ENCODE measurements at places on chromosomes 3 and 15.

DNA sequence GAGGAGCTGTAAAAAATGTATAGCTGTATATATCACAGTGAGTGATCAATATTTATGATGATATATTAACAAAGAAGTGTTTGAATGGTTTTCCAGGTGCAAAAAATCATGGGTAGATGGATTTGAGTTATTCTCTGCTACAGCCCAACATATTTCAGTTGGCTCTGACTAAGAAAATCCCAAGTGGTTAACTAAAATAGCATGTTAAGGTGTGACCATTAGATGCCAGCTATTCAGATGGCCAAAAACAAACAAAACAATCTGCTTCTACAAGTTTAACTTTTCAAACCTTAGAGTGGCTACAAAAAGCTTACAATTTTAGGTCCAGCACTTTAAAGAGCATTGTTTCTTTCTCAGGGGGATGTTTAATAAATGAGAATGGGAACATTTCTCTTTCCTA is 67.5 kb downstream of the SEMA6D start:
- DNase-seq, result no peak

DNA sequence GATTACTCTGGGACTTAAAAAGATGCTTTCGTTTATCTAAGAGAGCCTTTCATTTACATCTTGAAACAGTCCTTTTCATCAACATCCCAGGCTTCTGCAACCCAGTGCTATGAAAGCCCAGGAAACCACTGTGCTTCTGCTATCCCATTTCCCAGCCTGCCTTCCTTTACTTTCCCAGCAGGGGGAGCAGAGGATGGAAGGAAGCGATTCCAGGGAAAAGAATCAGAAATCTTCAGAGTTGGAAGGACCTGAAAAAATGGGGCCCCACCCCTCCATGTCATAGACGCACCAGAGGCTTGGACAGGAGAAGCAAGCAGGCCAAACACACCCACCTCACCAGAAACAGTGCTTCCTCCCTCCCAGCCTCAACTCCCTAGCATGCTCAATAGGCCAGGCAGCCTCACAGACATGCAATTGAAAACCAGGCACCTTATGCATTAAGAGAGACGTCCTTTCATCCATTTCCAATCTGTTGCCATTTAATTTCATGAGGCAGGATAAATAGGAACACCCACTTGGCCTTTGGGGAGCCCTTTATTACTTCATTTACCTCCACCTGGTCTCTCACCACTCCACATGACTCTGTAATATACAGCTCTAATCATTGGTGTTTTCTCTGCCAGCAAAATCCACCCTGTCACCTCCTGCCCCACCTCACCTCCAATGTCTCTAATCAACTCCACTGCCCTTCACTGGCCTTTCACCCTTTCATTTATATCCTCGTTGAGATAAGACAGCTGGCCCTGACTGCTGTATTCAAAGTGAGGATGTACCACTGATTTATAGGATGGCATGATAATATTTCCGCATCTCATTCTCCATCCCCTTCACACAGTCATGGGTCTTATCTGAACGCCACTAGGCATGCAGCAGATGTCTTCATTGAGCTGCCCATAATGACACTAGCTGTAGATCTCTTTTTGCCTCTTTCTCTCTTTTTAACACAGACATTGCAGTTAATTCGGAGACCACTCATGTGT is 583.9 kb downstream of the NTRK3 start:
- peak; percentile 68 for DNase-seq

- no peak for DNase-seq
Measured at GRCh38 chr15:77717333-77717990, 84.8 kb upstream of the LINGO1 start.

- peak; percentile 80 for DNase-seq
Measured at GRCh38 chr15:68817304-68818065, 3.2 kb downstream of the ANP32A start.

- DNase-seq, result no peak
Measured at GRCh38 chr3:62942227-62942626, 67.0 kb upstream of the CADPS start.

DNA sequence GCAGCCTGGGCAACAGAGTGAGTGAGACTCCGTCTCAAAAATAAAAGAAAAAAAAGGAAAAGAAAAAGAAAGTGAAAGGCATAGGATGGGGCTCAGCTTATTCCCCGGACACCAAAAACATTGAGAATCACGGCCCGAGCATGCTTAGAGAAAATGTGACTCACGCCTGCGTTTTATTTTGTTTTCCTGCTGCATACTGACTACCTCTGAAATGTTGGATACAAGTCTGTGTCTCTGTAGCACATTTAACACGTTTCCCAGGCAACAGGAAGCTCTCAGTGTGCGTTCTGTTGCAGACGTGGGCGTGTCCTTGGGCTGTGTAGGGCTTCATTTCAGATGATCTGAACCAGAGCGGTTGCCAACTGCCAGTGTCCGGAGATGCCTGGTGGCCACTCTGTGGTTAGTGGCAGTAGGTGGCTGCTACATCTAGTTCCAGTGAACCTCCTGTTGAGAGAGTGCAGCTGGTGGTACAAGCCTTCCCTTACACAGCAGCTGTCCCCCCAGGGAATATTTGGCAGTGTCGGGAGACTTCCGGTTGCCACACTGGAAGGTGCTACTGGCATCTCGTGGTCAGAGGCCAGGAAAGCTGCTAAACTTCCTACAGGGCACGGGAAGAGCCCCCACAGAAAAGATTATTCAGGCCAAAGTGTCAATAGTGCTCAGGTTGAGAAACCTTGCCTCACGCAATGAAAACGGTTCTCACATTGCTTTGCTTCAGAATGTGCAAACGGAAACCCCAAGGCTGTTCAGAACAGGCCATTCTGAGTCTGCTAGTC is 3.0 kb downstream of the SLC51A start:
- peak; percentile 82 for DNase-seq

DNA sequence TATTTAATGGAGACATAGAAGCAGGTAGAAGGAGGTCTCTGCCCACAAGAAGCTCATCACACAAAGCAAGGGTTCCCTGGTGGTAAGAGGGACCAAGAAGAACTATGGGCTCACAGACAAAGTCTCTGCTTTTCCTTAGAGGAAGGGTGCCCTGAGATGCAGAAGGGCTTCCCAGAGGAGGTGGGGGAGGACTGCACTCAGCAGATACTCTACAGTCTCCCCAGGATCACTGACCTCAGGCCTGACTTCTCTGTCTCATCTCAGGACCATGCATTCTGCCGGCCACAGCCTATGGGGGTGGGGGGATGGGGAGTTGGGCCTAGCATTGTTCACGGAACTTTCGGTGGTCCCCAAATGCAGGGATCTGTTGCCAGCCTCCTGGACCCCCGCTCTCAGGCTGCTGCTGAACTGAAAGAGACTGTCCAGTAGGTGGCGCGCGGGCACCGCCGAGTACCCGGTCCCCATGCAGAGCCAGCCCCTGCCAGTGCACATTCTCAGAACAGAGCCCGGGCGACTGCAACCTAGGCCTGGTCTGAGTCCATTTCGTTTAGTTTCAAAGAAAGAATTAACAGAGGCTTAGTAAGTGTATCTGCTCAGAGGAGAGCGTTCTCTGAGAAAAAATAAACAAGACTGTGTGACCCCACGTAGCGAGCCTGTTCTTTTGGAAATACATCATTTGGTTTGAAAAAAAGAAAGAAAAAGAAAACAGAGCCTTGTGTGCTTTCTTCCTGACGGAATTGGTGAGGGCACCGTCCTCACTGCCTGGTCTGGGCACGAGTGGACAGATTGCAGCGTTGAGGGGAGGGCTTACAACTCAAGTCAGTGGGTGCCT is 74.1 kb downstream of the LRTM1 start:
- DNase-seq, result peak; percentile 93

DNA sequence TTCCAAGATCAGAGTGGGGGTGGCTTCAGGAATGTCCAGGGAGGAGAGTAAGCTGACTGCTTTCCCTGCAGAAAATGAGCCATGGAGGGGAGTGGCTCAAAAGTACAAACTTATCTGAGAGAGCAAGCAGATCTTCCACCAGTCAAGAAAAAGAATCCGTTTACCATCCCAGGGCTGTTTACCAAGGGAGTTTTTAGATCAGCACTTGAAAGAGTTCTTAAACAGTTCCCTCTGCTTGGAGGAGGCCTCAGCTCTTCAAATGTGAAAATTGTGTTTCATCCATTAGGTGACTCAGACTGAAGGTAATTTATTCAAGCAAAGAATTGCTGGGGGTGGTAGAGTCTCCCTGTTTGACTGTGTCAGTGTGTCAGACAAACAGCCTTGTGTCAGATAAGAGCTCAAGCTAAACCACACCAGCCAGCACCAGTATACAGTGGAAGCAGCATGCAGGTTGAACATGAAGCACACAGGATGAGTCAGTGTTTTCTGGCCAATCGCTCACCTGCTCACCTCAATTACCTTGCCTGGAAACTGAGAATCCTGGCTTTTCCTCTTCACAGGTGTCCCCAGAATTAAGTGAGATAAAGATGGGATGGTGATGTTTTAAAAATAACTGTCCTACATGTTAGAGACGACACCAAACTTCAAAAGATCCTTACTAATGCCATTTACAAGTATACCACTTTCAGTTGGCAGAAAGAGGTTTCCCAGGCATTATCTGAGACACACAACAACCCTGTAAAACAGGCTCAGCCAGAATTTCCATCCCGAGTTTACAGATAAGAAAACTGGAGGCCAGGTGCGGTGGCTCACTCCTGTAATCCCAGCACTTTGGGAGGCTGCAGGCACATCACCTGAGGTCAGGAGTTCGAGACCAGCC is 21.7 kb downstream of the SH3BP5 start:
- DNase-seq, result peak; percentile 78

DNA sequence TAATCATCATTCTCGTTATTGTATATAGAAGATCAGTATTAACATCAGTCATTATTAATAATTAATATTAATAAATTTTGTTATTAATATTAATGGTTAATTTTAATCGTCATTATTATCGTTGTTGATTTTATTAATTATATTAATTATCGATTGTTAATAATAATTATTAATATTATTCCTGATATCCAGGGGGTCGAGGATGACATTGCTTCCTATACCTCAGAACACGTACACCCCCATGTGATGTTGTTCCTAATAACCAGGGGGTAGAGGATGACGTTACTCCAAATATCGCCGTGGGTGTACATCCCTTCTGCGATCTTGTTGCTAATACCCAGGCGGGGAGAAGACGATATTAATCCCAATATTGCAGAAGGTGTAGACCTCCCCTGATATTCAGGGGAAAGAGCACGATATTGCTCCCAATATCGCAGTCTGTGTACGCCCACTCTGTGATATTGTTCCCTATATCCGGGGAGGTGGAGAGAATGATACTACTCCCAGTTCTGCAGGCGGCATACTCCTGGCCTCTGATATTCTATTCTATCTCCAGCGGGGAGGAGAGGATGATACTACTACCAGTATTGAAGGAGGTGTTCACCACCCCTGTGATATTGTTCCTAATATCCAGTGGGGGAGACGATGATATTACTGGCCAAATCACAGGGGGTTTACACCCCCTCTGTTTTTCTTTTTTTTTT is 22.3 kb upstream of the BMF start:
- no peak for DNase-seq

GRCh38 chr15:77784361-77785292 is 151.9 kb upstream of the LINGO1 start:
- peak; percentile 38 for DNase-seq

GRCh38 chr15:101295607-101296161 is 636 bp upstream of the SNRPA1 start:
- DNase-seq, result no peak

DNA sequence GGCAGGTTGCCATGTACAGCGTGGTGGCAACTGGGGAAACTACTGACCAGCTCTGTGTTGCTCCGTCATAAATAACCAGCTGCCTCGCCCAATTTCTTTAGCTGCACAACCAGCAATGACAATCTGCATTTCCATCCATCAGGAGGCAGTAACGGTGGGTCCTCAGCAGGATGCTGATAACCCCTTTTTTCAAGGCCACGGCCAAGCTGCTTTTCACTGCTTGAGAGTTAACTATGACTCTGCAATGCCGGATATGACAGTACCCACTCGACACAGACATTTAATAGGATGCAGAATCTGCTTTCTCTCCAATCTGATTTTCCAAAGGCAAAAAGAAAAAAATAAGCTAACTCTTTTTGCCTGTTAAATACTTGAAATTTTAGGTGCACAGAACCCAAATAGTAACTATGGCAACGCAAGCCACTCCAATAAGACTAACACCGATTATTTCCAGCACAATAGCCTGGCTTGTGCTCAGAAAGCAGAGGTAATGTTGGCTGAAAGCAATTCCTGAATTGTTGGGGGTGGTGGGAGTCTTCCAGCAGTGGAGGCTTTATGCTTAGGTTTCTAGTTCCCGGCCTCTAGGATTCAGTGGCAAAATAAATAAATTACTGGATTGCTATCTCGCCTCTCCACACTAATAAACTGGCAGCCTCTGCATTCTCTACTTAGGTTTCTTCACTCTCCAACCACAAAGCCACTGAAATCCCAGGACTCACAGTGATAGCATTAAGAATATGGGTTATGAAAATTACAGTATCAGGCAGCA is 31.2 kb upstream of the SRGAP3 start:
- DNase-seq, result peak; percentile 35

GRCh38 chr3:132641837-132642538 is 17.6 kb downstream of the ACAD11 start:
- DNase-seq, result peak; percentile 73

DNA sequence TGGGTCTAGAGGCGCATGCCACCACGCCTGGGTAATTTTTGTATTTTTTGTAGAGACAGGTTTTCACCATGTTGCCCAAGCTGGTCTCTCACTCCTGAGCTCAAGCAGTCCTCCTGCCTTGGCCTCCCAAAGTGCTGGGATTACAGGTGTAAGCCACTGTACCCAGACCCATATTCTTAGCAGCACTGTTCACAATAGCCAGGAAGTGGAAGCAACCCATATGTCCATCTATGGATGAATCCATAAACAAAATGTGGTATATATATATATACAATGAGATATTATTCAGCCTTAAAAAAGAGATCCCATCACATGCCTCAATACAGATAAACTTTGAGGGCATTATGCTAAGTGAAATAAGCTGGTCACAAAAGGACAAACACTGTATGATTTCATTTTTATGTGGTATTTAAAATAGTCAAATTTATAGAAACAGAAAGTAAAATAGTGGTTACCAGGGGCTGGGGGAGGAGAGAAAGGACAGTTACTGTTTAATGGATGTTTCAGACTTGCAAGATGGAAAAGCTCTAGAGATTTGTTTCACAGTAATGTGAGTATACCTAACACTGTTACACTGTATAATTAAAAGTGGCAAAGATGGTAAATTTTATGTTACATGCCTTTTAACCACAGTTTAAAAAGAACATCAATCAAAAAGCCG is 35.7 kb upstream of the GRAMD1C start:
- DNase-seq, result no peak

- DNase-seq, result peak; percentile 48
Measured at GRCh38 chr3:99862208-99862607, 44.5 kb downstream of the CMSS1 start.

- no peak for DNase-seq
Measured at GRCh38 chr3:101379658-101380376, 59.4 kb upstream of the IMPG2 start.

DNA sequence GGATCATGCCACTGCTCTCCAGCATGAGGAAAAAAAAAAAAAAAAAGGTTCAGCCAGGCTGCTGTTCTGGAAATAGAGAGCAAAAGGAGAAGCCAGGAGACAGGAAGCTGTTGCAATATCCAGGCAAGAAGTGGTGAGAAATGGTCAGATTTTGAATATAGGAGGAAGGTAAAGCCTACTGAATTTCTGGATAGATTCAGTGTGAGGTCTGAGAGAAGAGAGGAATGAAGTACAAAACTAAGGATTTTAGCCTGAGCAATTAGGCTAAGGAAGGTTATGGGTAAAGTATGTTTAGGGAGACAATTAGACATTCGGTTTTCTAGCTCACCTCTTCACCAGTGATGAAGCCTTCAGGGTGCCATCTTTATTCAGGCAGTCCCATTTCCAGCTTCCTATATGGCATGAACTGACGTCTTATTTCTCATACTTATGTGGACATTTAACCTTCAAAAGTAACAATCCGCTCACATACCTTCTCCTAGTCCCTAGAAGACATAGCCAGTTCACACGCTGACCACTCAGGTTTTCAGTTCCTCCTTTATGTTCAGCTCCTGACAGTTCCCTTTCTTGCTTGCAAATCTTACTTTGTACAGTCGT is 57.2 kb downstream of the KIF9 start:
- peak; percentile 60 for DNase-seq
